Hematopoietic multipotent progenitor cell (in vitro differentiated cells): ENCODE measurements at places on chromosomes 11 and 22. TPM values are rescaled to one million over a fixed set of nuclear protein-coding genes. Genes with fewer than 3 reads are reported as not detected.

MMP8 gene
- total RNA-seq: 1.3 TPM

ABCC8 gene
- 0.27 TPM for total RNA-seq

TTC38 gene
- 39.3 TPM for total RNA-seq

DNA sequence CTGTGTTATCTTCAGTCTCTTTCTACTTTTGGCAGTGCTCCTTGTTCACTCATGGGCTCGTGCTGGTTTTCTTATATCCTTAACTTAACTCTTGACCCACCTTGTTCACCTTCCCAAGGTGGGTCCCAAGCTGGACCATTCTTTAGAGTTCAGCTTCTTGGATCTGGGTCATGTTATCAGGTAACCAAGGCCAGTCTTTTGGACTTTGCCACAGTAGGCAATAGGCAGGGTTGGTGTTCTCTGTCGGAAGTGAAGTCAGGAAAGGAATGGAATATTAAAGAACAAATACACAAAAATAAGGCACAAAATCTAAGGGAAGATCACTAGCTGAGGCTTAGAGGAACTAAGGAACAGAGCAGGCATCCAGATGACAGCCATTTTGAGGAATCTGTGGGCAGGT lies 202.7 kb downstream of the ARHGAP42 start:
- no peak for DNase-seq

- no peak for DNase-seq
Observed at GRCh38 chr11:32895471-32895870, 2.9 kb downstream of the QSER1 start.

GRCh38 chr11:32310214-32310601 lies 125.1 kb downstream of the WT1 start:
- no peak for DNase-seq

DNA sequence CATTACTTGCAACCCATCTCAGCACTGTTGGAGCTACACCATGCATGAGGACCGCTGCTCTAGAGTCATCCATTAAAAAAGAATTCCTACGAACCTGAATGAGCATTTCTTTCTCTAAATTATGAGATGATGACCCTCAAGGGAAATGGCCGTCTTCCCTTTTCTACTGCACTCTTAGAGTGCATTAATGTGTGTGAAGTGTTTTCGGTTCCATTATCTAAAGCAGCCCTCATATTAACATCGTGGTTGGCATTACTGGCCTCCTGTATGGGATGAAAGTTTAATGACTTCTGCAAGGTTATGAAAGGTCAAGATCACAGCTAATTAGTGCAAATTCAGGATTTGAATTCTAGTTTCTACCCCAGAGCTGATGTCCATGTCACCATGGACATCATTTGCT lies 16.7 kb downstream of the CD44 start:
- no peak for DNase-seq

DNA sequence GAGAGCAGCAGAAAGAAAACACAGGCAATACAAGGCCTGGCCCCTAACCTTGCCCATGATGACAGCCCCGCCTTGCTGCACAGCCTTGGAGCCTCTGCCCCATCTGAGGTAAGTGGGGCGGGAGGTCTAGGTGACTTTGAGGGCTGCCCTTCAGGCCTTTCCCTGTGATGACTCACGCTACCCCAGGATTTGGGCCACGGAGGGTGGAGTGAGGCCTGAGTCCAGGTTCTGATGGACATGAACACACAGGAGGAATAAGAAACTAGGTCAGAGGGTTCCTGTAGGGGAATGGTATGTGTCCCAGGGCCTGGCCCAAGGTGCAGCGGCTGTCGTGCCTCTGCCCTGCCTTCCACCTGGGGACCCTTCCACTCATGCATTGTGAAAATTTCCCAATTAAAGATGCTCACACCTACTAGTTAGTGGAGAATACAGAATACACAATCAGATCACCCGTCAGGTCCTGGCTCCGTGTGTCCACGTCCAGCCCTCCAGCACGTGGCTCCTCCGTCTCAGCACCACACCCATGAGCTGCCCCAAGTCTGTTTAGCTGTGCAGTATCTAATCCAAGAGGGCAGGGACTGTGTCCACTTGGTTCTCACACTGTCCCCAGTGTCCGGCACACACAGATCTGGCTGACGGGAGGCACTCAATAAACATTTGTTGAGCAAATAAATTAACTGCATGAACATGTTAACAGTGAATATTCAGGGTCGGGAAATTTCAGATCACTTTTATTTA lies 111.0 kb downstream of the CHST1 start:
- DNase-seq: no peak

GRCh38 chr11:10792385-10793068 lies 16.2 kb downstream of the EIF4G2 start:
- DNase-seq: peak; percentile 82
